ENCODE measurements at places on chromosomes 7 and 10. TPM values are rescaled to one million over a fixed set of nuclear protein-coding genes. Genes with fewer than 3 reads are reported as not detected.

Gene WNT8B
- 0.22 TPM for total RNA-seq

- no peak overlapping the region for H3K27ac ChIP-seq
- no peaks in the 10 kb centered on the region for H3K4me1 ChIP-seq
- no peak overlapping the region for H3K4me3 ChIP-seq
- no peak for DNase-seq
Measured at GRCh38 chr7:106222545-106222944, 62.2 kb downstream of the NAMPT start.

DNA sequence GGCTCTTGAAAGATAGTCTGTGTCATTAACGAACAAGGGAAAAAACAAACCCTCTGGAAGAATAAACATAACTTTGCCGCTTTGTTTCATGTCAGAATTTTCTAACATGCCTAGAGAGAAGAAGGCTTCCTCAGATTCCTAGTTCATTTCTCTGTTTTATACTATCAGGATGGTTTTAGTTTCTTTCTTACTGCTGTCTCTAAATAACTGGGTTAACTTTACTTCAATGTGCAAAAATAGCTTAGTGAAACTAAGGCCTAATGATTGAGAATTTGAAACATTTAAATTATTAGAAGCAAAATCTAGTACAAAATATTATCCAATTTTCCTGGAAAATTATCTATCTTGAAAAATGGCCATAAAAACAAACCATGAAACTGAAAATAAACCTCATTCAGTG, 72.1 kb upstream of the OGDHL start:
- no peaks in the 10 kb centered on the region for H3K4me1 ChIP-seq
- DNase-seq = no peak
- no peak overlapping the region for H3K4me3 ChIP-seq
- no peak overlapping the region for H3K27ac ChIP-seq

- H3K27me3 ChIP-seq = no peaks in the 10 kb centered on the region
- peak overlapping the region; percentile 49 for H3K4me3 ChIP-seq
- peaks cover 1% of the 10 kb centered on the region for H3K36me3 ChIP-seq
- no peak for DNase-seq
Measured at GRCh38 chr10:12711350-12711708, 290.2 kb downstream of the CCDC3 start.

DNA sequence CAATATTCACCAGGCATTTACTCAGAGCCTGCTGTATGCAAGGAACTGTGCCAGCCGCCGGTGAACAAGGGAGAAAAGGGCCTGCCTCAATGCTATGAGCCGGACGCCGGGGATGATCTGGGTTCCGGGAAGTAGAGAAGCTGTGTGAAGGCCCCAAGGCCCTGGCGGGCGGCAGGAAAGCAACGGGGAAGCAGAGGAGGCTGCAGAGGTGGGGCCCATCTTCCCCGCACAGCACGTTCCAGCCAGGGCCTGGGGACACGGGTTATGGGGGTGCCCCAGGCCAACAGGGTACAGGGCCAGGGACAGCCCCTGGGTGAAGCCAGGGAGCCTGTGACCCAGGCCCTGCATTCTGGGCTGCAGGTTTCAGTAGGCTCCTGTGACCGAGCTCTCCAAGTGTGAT, 179.3 kb downstream of the MAD1L1 start:
- H3K36me3 ChIP-seq = no peaks in the 10 kb centered on the region
- no peak overlapping the region for H3K4me3 ChIP-seq
- H3K27ac ChIP-seq = no peak overlapping the region
- no peaks in the 10 kb centered on the region for H3K27me3 ChIP-seq

- no peak for DNase-seq
- H3K27me3 ChIP-seq = no peaks in the 10 kb centered on the region
- H3K4me3 ChIP-seq = no peak overlapping the region
- no peaks in the 10 kb centered on the region for H3K4me1 ChIP-seq
- H3K36me3 ChIP-seq = no peaks in the 10 kb centered on the region
Measured at GRCh38 chr10:80700252-80700651, 162.6 kb downstream of the SH2D4B start.

- H3K27ac ChIP-seq = peak overlapping the region; percentile 73
- peak overlapping the region; percentile 93 for H3K4me3 ChIP-seq
- H3K27me3 ChIP-seq = no peaks in the 10 kb centered on the region
- peaks cover 6% of the 10 kb centered on the region for H3K36me3 ChIP-seq
- DNase-seq = no peak
- peaks cover 18% of the 10 kb centered on the region for H3K4me1 ChIP-seq
Measured at GRCh38 chr10:73625004-73625883, 16.0 kb downstream of the MYOZ1 start.

DNA sequence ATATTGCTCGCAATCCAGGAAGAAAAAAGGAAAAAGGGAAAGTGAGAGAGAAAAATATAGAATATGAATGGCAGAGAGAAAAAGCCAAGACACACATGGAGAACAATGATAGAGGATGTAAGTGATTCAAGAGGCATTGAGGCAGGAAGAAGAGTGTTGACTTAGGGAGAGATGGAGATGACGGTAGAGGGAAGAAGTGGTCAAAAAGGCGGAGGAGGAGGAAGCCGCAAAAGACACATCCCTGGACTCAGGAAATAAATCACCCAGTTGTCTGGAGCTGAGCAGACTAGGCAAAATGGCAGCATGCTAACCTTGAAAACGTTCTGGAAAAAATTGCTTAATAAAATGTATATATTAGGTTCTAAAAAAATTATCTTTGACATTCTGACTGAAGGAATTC, 17.7 kb upstream of the GPR37 start:
- no peak for DNase-seq
- no peaks in the 10 kb centered on the region for H3K36me3 ChIP-seq
- H3K27me3 ChIP-seq = no peaks in the 10 kb centered on the region

- no peak overlapping the region for H3K4me3 ChIP-seq
- no peak for DNase-seq
- H3K27ac ChIP-seq = no peak overlapping the region
- H3K27me3 ChIP-seq = peaks cover 19% of the 10 kb centered on the region
- H3K4me1 ChIP-seq = no peaks in the 10 kb centered on the region
Measured at GRCh38 chr10:21488246-21488956, 37.1 kb downstream of the SKIDA1 start.
